Endothelial cell of umbilical vein (primary cell): ENCODE measurements at places on chromosomes 16 and 17.

- peak; percentile 63 for DNase-seq
Measured at GRCh38 chr17:74864866-74865395, 5.2 kb upstream of the GRIN2C start.

GRCh38 chr17:7296189-7296861 is 1.9 kb upstream of the YBX2 start:
- peak; percentile 74 for DNase-seq

GRCh38 chr17:921161-921560 is 58.4 kb downstream of the NXN start:
- no peak for DNase-seq

GRCh38 chr17:73733517-73733916 is 89.3 kb upstream of the SDK2 start:
- no peak for DNase-seq

DNA sequence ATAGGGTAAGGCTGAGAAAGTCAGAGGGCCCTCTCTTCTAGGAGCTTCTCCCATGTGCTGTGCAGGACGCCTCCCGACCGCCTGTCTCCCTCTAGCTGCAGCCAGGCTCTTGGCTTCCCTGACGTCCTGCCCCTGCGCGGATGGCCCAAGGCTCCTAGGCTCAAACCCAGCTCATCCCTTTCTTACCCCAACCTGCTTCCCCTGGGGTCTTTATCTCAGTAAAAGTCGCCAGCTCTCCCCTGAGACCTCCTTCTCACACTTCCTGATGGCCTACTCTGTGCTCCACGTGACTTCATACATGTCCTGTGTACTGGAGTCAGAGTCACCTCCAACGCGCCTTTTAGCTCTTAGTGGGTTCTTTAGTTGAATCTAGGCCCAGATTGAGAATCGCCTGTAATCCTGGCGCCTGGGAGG is 1.1 kb upstream of the ZNF747 start:
- peak; percentile 69 for DNase-seq

- no peak for DNase-seq
Measured at GRCh38 chr17:69084911-69085310, 24.2 kb upstream of the ABCA9 start.
